Fibroblast of villous mesenchyme (primary cell): ENCODE measurements at places on chromosomes 12 and 14.

DNA sequence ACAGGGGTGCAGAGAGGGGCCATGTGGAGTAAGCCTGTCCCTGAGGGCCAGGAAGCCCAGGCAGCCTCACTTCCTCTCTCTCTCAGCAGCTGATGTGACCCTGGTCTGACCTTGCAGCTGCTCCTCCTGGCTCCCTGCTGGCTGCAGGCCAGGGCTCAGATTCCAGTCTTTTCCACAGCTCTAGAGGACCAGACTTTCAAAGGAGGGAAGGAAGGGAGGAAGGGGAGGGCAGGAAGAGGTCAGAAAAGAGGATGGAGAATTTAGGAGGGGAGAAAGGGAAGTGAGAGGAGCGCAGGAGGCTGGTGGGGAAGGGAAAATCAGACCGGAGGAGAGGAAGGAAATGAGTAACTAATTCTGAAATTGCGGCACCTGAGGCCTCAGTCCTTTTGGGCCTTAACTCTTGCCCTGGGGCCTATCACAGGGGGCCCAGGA, 40.9 kb upstream of the VASH1 start:
- DNase-seq: peak; percentile 69

GRCh38 chr14:65421201-65421981, 8.9 kb downstream of the FUT8 start:
- peak; percentile 63 for DNase-seq

GRCh38 chr12:754473-754820, 2.1 kb downstream of the WNK1 start:
- peak; percentile 47 for DNase-seq

GRCh38 chr12:105721891-105722290, 391.4 kb downstream of the C12orf75 start:
- no peak for DNase-seq
